ENCODE measurements at places on chromosomes 16 and 17.

DNA sequence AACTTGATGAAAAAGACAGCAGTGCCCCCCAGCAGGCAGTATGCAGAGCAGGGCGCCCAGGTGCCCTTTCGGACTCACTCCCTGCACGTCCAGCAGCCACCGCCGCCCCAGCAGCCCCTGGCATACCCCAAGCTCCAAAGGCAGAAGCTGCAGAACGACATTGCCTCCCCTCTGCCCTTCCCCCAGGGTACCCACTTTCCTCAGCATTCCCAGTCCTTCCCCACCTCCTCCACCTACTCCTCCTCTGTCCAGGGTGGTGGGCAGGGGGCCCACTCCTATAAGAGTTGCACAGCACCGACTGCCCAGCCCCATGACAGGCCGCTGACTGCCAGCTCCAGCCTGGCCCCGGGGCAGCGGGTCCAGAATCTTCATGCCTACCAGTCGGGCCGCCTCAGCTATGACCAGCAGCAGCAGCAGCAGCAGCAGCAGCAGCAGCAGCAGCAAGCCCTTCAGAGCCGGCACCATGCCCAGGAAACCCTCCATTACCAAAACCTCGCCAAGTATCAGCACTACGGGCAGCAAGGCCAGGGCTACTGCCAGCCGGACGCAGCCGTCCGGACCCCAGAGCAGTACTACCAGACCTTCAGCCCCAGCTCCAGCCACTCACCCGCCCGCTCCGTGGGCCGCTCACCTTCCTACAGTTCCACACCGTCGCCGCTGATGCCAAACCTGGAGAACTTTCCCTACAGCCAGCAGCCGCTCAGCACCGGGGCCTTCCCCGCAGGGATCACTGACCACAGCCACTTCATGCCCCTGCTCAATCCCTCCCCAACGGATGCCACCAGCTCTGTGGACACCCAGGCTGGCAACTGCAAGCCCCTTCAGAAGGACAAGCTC lies 43.2 kb downstream of the SREBF1 start:
- DNase-seq, result no peak

GRCh38 chr17:47894498-47895346 lies 1.3 kb upstream of the SP2 start:
- no peak for DNase-seq

DNA sequence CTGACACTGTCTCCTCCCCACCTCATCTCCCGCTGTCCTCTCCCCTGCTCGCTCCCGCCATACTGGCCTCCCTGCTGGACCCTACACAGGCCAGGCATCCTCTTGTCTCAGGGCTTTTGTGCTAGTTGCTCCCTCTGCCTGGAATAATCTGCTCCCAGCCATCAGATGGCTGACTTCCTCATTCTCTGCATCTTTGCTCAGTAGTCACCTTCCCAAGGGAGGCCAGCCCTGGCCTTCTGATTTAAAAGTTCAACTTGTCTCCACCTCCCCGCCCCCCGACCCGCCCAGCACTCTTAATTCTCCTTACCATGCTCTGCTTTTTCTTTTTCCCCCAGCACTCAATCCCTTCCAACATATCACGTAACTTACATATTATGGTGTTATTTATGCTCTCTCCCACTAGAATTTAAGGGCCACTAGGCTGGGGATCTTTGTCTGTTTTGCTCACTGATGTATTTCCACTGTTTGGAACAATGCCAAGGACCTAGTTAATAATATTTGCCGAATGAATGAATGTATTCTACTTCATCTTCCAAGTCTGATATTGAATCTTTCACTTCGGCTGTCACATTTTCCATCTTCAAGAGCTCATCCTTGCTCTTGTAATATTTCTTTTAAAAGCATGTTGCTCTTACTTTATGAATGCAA lies 178.3 kb downstream of the CDK5R1 start:
- DNase-seq, result no peak

- DNase-seq, result no peak
Measured at GRCh38 chr16:30972872-30973271, 12.1 kb upstream of the HSD3B7 start.

GRCh38 chr17:41442739-41443138 lies 2.0 kb upstream of the KRT38 start:
- no peak for DNase-seq

DNA sequence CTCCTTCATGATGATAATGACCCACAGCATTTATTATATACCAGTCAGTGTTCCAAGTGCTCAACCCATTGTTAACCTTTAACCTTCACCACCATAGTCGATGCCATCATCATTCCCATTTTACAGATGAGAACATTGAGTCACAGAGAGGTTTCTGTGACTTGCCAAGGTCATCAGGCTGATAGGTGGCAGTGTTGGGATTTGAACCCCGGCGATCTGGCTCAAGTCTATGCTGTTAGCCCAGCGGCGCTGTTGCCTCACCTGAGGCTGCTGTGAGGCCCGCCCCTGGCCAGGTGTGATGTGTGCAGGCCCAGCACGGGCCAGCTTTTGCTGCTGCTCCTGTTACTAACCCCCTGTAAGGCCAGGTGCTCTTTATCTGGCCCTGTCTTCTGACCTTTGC lies 101.2 kb downstream of the OR1D5 start:
- no peak for DNase-seq

DNA sequence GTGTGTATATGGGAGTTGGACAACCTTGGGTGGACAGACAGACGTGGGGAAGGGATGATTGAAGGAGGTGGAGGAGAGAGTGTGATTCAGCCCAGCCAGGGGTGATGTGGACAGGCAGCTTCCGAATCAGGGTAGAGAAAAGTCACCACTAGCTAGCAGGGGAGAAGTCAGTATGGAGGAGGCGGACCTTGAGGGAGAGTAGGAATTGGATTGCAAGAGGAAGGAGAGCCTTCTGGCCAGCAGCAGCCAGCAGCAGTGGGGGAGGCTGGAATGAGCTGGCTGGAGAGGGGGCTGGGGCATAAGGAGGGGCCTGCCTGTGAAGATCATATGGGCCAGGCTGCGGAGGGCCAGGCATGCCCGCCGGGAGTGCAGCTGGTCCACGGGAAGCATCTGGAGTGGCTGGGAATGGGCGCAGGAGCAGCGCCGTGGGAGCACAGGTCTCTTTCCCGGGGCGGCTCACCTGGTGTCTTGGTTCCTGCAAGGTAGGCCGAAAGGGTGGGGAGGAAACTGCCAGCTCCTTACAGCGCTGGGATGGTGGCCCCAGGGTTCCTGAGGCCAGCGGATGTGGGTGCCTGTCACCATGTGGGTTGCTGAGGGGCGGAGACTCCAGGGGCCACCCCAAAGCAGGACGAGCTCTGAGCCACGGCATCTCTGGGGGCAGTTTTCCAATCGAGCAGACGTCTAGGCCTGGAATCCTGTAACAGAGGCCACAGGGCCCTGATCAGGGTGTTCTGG lies 235.3 kb downstream of the SEC14L1 start:
- peak; percentile 60 for DNase-seq

- DNase-seq, result no peak
Measured at GRCh38 chr16:88686062-88686438, 257 bp downstream of the SNAI3 start.

Data from stimulated activated CD4-positive, alpha-beta T cell treated with anti-CD3 and anti-CD28 coated beads, Interleukin-2, amount 100 ng/mL, for 48 hours (primary cell).